ENCODE measurements at places on chromosomes 11 and 22.

- no peak for DNase-seq
Observed at GRCh38 chr11:99505316-99505715, 484.6 kb downstream of the CNTN5 start.

- DNase-seq, result no peak
Observed at GRCh38 chr22:39897841-39898240, 3.0 kb upstream of the GRAP2 start.

DNA sequence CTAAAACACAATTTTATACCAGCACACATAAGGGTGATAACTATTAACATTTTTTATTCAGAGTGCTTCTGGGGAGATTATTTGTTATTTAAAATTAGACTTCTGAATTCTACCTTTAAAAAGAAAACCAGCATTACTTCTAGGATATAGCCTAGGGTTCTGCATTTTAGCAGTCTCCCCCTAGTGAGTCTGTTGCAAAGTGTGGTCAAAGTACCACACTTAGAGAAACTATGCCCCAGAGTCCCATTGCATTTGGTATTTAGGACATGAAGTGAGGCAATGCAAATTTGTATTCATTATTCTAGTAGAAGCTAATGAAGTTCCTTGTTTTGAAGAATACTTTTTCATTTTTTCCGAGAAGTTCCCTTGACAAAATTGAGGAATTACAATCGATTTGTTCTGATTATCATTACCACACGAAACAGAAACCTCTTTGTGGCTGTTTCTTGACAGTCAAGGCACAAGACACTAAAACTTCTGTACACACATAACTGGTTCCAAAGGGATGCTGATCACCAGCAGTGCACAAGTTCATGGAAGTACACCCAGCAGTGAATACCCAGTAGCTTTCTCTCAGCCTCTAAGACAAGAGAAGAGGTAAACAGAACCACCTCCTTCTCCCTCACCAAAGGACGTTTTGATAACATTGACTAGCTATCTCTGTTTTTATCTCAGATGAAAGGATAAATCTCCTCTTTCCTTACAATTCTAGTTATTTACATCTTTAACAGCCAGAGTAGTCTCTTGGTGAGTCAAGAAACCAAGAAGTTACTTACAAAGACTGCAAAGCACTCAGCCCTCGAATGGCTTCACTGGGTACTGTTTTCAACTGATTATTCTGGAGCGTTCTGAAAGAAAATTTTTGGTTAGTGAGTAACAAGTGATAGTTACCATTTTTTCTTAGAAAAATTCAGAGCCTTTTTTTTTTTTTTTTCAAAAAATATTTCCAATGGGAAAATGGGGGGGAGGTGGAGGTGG lies 27.6 kb upstream of the CCDC34 start:
- DNase-seq, result no peak

GRCh38 chr22:37401401-37402183 lies 25.7 kb downstream of the ELFN2 start:
- no peak for DNase-seq

DNA sequence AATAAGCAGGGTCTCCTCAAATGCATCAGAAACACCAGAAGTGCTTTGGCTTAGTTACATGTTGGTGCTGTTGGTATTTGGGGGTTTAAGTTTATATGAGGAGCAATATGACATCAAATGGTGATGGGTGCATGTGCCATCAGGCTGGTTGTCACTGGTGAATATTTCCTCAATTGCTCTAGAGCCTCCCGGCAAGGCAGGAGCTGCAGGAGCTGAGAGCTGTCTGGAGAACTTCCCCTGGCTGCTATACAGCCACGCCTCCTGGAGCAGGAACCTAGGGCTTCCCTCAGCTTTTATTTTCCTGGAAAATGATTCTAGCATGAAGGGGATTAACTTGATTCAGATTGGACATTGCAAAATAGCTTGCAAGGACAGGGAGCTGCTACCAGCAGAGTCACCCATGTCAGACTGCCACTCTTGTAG lies 15.8 kb downstream of the IGLL5 start:
- no peak for DNase-seq

DNA sequence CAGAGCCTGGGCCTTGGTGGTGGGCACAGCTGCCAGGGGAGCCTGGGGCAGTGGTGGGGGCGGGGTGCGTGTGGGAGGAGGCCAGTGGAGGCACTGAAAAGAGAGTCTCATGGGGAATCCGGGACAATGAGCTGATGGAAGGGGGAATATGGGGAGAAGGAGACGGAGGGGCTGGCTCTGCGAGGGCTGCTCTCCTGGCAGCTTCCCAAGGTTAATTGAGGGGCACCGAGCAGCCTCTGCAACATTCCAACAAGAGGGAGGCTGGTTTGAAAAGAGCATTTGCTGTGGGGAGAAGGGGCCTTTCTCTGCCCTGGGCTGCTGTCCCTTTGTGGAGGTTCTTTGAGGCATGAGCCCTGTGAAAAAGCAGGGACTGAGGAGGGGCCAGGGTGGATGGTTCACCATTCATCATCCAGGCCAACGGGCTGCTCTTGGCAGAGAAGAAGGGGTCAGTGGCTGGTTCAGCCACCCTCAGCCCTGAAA lies 9.4 kb upstream of the IGSF9B start:
- DNase-seq, result no peak

- no peak for DNase-seq
Observed at GRCh38 chr22:49869845-49870712, 16.4 kb downstream of the ZBED4 start.

- no peak for DNase-seq
Observed at GRCh38 chr22:26634189-26634588, 12.4 kb downstream of the CRYBA4 start.

DNA sequence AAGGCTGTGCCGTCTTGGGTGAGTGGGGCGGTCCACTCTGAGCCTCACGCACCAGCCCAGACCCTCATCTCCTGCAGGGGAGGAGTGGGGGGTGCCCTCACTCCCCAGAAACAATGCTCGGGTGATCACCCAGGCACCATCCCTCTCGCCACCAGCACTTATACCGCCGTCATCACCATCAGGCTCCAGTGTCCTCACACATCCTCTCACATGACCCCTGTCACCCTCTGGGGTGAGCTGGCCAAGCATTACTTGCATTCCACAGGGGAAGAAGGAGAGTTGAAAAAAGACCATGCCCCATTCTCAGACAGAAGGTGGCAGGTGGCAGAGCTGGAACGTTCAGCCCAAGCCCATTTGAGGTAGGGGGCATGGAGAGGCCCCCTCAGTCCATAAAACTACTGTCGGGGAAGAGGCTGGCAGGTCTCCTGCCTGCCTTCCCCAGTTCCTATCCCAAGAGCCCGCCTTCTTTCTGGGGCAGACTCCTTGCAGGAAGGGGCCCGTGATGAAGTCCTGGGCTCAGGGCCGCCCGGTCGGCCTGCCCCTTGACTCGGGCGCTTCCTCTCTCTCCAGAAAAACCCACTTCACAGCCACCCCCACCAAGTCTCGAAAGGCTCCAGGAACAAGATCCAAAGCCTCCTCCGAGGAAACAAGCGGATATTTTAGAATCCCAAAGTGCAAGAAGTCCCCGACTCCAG lies 153.3 kb downstream of the DSCAML1 start:
- DNase-seq, result no peak

- DNase-seq, result no peak
Observed at GRCh38 chr11:93841446-93841845, 9.0 kb downstream of the VSTM5 start.

GRCh38 chr22:50056214-50056972 lies 1.7 kb downstream of the TTLL8 start:
- no peak for DNase-seq

GRCh38 chr11:35918716-35919115 lies 25.1 kb upstream of the LDLRAD3 start:
- no peak for DNase-seq

DNA sequence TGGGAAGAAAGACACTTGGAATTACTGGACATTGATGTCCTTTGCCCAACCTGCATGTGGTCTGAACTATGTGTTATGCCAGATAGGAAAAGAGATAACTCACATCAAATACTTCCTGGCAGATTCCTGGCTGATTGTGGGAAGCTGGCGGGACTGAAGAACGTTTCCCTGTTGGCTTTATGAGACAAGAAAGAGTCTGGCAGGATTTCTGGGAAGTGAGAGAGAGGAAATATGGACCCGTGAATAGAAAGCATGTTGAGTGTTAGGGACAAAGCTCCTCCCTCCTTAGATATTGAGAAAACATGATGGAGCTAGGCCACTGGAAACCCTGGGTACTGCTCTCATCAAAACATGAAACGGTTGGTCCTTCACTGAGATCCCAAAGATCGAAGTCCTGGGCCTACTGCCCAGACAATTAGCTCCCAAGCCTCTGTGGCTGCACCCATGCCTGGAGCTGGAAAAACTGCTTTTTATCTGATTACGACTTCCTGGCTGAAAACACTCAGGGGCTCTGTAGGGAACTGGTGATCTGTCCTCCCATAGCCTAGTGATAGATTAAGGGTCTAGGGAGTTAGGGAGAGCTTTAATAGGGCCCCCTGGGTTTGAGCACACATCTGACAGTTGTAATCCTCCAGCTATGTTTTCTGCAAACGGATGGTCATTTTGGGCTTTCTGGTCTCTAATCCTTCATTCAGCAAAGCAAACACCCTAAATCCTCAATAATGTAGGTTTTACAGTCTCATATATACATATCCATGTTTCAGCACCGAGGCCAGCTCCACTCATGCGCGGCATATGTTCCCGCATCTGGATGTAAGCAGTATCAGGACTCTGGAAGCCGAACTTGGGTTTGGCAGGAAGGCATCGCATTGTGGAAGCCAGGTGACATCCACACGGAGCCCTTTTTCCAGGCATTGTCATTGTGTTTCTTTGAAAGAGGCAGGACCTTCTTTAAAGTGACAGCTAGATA lies 6.1 kb upstream of the B3GAT1 start:
- DNase-seq, result no peak

- DNase-seq, result no peak
Observed at GRCh38 chr22:23306926-23307325, 126.6 kb downstream of the BCR start.

DNA sequence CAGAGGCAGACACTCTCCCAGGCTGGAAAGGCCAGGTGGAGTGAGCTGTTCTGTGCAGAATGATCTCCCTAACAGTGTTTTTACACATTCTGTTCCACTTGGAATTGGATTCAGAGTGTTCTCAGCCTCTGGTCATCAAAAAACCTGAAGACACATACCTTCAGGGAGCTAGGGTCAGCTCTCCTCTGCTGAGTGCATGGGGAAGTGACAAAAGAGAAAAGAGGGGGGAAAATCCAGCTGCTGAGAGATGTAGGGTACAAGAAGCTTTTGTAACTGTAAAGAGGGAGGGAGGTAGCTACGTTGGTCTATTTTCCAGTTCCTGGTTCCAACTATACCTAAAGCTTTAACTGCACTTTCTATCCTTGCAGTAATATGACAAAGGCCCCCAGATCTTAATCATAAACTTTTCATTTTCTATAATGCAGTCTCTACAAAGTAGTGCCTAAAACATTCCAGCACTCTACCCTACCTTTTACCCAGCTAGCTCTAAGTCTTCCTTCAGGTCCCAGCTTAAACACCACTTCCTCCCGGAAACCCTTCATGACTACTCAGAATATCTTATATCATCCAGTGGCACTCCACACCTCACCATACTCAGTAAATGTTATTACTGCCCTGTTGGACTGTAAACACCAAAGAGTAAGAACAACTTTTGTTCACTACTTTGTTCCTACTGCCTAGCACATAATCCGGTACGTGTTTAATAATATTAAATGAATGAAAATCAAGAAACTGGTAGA lies 9.2 kb downstream of the MAPK1 start:
- DNase-seq, result no peak

- no peak for DNase-seq
Observed at GRCh38 chr11:11297578-11297977, 55.5 kb downstream of the CSNK2A3 start.

DNA sequence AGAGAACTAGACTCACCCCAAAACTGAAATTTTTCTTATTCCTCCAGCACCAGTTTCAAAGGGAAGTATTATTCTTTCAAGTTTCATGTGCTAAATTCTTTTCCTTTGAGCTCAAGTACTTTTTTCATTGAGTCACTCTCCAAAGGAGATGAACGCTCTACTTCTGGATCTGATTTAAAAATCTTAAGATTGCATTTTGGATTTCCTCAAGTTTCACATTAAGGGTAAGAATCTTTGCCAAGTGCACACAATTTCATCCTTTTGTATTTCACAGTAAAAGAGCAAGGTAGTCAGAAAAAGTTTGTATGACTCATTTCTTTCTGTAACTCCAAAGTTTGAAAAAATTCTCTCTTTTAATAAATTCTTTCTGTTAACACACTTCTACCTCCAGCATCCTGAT lies 435.5 kb downstream of the RAB38 start:
- DNase-seq, result no peak

GRCh38 chr22:42860968-42861367 lies 3.9 kb upstream of the ARFGAP3 start:
- no peak for DNase-seq

DNA sequence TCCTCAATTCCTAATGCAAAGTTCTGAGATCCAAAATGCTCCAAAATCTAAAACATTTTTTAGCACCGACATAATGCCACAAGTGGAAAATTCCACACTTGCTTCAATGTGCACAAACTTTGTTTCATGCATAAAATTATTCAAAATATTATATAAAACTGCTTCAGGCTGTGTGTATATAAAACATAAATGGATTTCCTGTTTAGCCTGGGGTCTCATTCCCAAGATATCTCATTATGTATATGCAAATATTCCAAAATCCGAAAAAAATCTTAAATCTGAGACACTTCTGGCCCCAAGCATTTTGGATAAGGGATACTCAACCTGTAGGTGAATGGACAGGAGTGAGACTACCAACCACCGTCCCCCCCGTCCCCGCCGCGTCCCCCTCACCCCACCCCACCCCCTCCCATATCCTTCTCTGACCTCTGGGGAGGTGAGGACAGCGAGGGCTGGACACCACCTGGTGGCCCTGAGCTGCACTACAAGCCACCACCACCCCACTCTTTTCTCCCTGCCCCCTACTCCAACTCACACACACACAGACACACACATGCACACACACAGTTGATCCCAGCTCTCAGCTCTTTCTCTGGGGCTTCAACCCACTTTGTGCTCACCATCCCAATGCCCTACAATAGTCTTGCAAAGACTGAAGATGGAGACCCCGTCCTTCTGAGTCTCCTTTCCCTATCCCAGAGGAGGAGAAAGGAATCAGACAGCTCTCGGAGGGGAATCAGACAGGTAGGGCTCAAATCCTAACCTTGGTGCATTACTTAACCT lies 101.0 kb downstream of the PDE2A start:
- no peak for DNase-seq

DNA sequence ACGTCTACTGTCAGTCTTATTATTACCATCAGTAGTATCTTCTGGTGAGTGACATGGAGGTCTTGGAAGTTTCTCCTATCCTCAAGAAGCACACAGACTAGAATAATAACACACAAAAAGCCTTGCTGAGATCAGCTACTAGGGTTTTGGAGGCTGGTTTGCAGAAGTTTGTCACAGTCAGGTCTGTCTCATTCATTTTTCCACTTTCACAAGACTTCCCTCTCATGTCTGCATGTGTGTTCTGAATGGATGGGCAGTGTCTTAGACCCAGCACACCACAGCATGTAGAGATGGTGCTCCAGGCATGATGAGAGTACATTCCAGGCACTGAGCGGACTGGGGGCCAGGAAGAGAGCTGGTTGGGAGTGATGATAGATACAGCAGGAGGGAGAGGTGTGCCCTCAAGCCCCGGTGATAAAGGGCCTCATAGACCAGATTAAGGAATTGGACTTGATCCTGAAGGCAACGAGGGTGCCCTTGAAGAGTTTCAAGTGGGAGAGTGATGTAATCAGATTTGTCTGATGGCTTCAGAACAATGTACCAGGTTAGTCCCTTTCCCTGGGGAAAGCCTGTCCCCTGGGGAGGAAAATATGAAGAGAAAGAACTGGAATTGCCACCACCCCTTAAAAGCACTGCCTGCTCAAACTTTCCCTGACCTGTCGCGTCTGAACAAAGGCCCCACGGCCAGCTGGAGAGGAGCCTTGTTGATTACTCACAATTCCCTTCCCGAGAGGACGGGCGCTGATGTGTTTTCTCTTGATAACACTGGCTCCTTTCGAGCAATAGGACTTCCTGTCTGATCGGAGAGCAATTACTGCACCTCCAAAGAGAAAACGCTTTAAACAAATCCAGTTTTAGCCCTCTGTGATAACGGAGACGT lies 45.1 kb upstream of the LMO2 start:
- no peak for DNase-seq

Data from activated T-helper 9 cell treated with anti-CD3 and anti-CD28 coated beads, Interleukin-2, amount 50 U/mL, for 16 hours (primary cell).